ENCODE measurements at places on chromosomes 7 and 10. TPM values are rescaled to one million over a fixed set of nuclear protein-coding genes. Genes with fewer than 3 reads are reported as not detected.

The SLC16A9 gene
- 2.9 TPM for total RNA-seq

The GPR85 gene
- not detected for total RNA-seq

The NEBL gene
- total RNA-seq = not detected

The KBTBD2 gene
- total RNA-seq = 55.3 TPM

The VAX1 gene
- not detected for total RNA-seq

The WEE2 gene
- total RNA-seq = 0.12 TPM

The MGMT gene
- 17.1 TPM for total RNA-seq

The GPR15LG gene
- total RNA-seq = not detected

The DOCK4 gene
- total RNA-seq = 0.44 TPM

The KLLN gene
- 1.1 TPM for total RNA-seq

Measured in T-helper 1 cell treated with Interleukin-12 subunit alpha and Interleukin-12 subunit beta and Interleukin-4 antibody, amounts not matched to agents 30 ng/mL and 1 ng/mL, for 36 hours (primary cell).